ENCODE measurements at places on chromosomes 6 and 20. TPM values are rescaled to one million over a fixed set of nuclear protein-coding genes. Genes with fewer than 3 reads are reported as not detected.

DNA sequence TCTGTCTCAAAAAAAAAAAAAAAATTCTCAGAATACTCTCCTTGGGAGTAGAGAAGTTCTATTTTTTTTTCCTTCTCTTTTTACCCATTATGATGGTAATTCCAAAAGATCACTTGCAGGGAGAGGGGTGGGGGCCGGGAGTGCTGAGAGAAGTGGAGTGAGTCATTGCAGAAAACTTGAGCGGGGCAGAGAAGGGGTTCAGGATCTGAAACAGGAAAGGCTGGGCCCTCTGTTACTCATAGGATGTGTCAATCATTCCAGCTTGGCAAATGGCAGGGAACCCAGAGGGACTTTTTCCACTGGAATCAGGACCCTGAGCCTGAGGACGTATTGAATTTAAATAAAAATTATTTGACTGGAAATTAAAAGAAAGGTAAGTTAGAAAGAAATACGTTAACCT is 111.4 kb upstream of the ARMC2 start:
- no peak overlapping the region for H3K4me3 ChIP-seq
- peaks cover 7% of the 10 kb centered on the region for H3K4me1 ChIP-seq
- no peaks in the 10 kb centered on the region for H3K36me3 ChIP-seq

GRCh38 chr6:22749696-22750095 is 180.3 kb downstream of the HDGFL1 start:
- H3K36me3 ChIP-seq, result no peaks in the 10 kb centered on the region
- H3K4me1 ChIP-seq, result no peaks in the 10 kb centered on the region
- H3K4me3 ChIP-seq, result no peak overlapping the region
- H3K27ac ChIP-seq, result no peak overlapping the region

- no peak overlapping the region for H3K4me3 ChIP-seq
- H3K4me1 ChIP-seq, result peaks cover 2% of the 10 kb centered on the region
- no peaks in the 10 kb centered on the region for H3K36me3 ChIP-seq
These were observed 40.3 kb downstream of the KIF6 start for GRCh38 chr6:39684790-39685488.

GRCh38 chr20:23445596-23446217 is 6.2 kb downstream of the CSTL1 start:
- H3K36me3 ChIP-seq, result peaks cover under 1% of the 10 kb centered on the region
- no peak overlapping the region for H3K27ac ChIP-seq
- H3K4me3 ChIP-seq, result no peak overlapping the region
- H3K4me1 ChIP-seq, result peaks cover 6% of the 10 kb centered on the region
- H3K27me3 ChIP-seq, result peaks cover 13% of the 10 kb centered on the region

DNA sequence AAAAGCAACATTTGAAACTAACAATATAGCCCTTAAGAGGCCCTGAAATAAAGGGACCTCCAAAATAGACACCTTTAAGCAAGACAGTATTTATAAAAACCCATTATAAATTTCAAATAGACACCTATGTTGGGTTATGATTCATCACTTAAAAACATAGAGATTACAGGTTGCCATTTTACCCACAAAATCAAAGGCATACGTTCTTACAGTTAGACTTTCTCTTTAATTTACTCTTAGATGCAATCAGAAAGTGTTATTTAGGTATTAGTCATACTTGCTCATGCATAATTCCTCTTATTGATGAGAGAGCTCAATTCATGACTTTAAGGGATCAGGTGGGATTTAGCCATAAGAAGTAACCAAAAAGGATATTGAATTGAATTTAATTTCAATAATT is 51.5 kb upstream of the TMEM200A start:
- no peak overlapping the region for H3K27ac ChIP-seq
- no peaks in the 10 kb centered on the region for H3K36me3 ChIP-seq
- peaks cover 3% of the 10 kb centered on the region for H3K4me1 ChIP-seq
- DNase-seq, result no peak
- H3K4me3 ChIP-seq, result no peak overlapping the region
- H3K27me3 ChIP-seq, result peaks cover 17% of the 10 kb centered on the region

Gene PRND
- total RNA-seq, result not detected

Gene RIPPLY2
- total RNA-seq, result not detected

Gene AKAP12
- 0.20 TPM for total RNA-seq

Gene HLA-DRB5
- total RNA-seq, result 8.8 TPM
